Thoracic aorta (tissue), 2 donors: ENCODE measurements at places on chromosomes 13 and 19. TPM values are rescaled to one million over a fixed set of nuclear protein-coding genes. Genes with fewer than 3 reads are reported as not detected.

Gene SELENOV
- not detected for total RNA-seq

- DNase-seq = no peak
These were observed 147.8 kb downstream of the SUCLA2 start for GRCh38 chr13:47853236-47853635.

DNA sequence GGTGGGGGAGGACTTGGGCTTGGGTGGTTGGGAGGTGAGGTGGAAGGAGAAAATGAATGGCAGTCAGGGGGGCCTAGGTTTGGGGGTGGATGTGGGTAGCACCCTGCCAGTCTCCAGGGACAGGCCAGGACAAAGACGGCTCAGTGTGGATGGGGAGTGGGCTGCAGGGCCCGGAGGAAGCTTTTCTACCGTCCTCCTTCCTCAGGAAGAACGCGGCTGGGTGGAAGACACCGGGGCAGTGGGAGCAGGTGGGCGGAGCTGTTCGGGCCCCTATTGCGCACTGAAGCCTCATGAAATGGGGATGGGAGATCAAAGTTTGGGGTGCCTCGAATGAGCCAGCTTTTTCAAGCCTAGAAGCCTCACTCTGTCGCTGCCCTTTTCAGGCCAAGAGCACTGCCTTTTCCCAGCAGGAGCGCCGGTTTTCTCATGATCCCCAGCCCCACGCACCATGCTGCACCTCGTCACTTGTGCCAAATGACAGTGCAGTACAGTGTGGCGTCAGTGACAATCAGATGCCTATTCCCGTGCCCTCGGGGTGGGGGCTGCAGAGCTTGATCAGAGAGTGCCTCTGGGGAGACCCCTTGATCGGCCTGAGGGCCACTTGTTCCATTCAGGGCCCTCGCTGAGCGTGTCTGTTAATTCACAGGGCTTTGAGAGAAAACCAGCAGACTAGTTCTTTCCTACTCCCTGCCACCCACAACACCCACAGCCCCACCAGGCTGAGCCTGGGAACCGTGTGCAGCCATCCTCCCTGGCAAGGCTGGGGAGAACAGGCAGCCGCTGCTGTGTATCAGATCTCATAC is 1.5 kb downstream of the CALM3 start:
- DNase-seq = no peak

GRCh38 chr13:48562296-48563066 is 29.6 kb upstream of the RCBTB2 start:
- no peak for DNase-seq

- DNase-seq = no peak
These were observed 45.6 kb upstream of the ALOX5AP start for GRCh38 chr13:30689752-30690151.

DNA sequence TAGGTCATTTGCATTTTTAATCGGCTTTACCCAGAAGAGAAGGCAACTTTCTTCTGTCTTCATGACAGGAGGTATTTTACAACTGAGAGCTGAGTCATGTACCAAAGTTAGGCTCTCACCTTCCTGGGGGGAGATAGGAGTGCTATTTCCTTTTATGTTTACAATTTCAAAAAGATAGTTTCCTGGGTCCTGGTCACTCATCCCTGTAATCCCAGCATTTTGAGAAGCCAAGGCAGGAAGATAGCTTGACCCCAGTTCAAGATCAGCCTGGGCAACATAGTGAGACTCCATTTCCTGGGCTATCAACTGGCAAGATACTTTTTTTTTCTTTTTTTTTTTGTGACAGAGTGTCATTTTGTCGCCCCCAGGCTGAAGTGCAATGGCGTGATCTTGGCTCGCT is 7.6 kb downstream of the LYPD3 start:
- DNase-seq = no peak

- DNase-seq = no peak
These were observed 91.7 kb downstream of the GADD45B start for GRCh38 chr19:2567580-2567979.

DNA sequence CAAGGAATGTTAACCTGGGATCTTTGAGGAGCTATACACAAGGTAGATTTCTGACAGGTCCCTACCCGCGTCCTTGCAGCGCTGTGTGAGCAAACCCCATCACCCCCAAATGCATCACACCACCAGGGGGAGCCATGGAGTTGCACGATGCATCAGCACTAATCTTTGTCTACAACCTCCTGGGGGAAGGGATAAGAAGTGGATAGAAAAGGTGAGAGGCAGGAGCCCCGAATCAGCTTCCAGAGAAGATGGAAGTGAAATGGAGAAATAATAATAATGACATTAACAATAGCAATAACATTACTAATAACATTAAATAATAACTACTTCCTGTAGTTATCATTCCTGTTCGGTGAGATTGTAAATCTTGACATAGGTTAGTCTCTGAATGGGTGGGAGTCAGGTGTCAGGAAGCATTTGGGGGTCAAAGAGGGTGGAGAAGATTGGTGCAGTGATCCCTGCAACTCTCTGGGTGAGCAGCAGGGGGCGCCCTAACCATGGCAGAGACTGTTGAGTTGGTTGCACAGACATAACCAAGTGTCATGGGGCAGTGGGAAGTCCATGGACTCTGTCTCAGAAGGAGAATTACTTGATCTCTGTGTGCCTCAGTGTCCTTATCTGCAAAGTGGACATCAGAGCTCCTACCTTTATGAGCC is 16.5 kb downstream of the SIGLEC7 start:
- DNase-seq = no peak

GRCh38 chr19:44762038-44762437 is 13.5 kb downstream of the BCL3 start:
- no peak for DNase-seq

Gene GRK1
- total RNA-seq = not detected

- no peak for DNase-seq
These were observed 51.9 kb downstream of the DNM2 start for GRCh38 chr19:10769533-10770491.

DNA sequence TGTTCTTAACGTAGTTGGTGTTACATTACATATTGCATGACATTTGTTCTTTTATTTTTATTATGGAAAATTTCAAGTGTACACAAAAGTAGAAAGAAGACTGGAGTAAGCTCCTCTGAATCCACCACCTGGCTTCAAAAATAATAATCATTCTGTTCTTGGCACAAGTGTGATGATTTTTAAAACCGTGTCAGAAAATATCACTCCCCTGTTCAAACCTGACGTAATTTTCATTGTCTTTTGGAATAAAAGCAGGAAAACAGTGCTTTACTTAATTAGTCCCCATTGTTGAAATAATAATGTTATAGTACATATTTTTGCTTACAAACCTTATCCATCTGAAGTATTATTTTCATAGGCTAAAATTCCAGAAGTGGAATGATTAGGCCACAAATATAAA is 41.3 kb upstream of the SCEL start:
- DNase-seq = no peak

GRCh38 chr13:30276178-30276577 is 31.2 kb downstream of the KATNAL1 start:
- DNase-seq = no peak

GRCh38 chr19:7691497-7691896 is 10.4 kb downstream of the FCER2 start:
- no peak for DNase-seq
